ENCODE measurements at places on chromosomes 11 and 22. TPM values are rescaled to one million over a fixed set of nuclear protein-coding genes. Genes with fewer than 3 reads are reported as not detected.

DNA sequence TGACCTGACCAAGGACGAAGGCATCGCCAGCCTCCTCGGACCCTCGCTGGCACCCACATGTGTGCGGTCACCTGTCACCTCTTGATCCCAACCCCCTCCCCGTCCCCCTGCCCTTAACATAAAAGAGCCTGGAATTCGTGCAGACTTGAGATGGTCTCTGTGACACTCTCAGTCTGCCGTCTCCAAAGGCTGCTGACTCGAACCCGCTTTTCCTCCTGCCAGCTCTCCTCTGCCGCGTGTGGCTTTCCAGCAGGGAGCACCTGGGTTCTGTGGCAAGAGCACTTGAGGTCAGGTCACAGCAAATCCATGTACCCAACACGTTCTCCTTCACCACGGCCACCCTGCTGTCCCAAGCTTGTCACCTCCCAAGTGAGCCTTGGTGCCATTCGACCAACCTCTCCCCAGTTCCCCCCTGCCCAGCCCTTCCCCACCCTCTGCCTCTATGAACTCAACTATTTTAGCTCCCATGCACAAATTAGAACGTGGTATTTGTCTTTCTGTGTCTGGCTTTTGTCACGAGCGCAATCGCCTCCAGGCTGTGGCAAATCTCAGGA is 207.6 kb downstream of the BRD1 start:
- no peak for DNase-seq

GRCh38 chr11:62708392-62708791 is 916 bp downstream of the GNG3 start:
- peak; percentile 8 for DNase-seq

- DNase-seq = no peak
Measured at GRCh38 chr22:30902496-30903357, 65.8 kb downstream of the MORC2 start.

GRCh38 chr22:25567251-25567675 is 2.8 kb downstream of the GRK3 start:
- no peak for DNase-seq

DNA sequence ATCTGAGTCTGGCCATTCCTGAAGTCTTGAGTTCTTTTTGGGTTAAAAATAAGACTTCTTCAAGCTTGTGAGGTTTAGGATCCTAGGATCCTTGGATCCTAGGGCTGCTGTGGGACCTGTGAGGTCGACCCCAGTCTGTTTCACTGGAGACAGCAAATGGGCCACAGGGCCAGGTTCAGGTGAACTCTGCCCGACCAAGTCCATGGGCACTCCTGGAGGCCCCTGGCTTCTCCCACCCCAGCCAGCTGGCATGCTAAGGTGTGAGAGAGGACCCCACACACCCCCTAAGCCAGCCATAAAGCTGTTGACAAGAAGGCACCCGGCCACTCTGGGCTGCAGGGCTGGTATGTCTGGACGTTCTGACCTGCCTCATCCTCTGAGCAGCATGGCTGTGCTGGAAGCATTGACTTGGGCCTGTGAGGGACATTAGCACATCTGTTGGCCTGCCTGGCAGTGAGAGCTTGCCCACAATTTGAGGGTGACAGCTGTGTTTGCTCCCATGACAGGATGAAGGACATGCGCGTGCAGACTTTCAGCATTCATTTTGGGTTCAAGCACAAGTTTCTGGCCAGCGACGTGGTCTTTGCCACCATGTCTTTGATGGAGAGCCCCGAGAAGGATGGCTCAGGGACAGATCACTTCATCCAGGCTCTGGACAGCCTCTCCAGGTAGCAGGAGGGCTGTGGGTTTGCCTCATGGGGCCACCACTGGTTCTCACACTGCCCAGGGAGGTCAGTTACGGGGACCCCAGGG is 16.0 kb downstream of the CLDN5 start:
- no peak for DNase-seq

- no peak for DNase-seq
Measured at GRCh38 chr11:78189851-78190250, 1.1 kb downstream of the USP35 start.

DNA sequence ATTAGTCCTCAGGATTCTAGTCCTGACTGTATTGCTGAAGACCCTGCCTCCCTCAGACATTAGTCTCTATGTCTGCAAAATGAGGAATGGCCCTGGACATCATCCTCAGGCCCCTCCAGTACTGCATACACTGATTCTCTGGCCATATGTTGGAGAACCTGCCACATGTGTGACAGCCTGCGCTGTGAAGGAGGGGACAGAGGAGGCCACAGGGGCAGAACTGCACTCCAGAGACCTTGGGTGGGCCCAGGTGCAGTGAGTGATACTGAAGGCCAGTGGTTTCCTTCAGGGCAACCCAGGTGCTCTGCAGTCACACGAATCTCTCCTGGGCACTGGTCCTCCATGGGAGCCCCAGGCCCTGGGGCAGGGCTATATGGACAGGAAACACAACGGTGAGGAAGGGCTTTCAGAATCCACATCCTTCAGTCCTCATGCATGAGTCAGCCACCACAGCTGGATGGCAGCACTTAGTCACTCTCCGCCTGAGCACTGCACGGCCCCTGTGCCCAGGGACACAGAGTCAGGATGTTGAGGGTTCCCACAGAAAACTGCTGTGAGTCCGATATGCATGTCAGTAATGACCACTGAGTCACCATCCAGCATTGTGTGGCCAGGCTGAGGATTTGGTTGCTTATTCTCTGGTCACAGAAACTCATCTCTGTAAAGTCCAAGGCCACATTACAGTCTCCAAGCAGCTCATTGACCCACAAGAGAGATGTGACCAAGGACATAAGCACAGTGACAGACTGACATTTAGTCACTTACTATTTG is 39.7 kb downstream of the ME3 start:
- DNase-seq = peak; percentile 33

The F2 gene
- total RNA-seq = 4.4 TPM

The EWSR1 gene
- total RNA-seq = 307 TPM
